ENCODE measurements at places on chromosomes 6 and 20.

- DNase-seq = no peak
These were observed 67.6 kb upstream of the RIN2 start for GRCh38 chr20:19690462-19690861.

- peak; percentile 33 for DNase-seq
These were observed 435 bp downstream of the KIFC1 start for GRCh38 chr6:33391922-33392594.

GRCh38 chr6:24931718-24932691 is 3.8 kb downstream of the RIPOR2 start:
- DNase-seq = peak; percentile 50

DNA sequence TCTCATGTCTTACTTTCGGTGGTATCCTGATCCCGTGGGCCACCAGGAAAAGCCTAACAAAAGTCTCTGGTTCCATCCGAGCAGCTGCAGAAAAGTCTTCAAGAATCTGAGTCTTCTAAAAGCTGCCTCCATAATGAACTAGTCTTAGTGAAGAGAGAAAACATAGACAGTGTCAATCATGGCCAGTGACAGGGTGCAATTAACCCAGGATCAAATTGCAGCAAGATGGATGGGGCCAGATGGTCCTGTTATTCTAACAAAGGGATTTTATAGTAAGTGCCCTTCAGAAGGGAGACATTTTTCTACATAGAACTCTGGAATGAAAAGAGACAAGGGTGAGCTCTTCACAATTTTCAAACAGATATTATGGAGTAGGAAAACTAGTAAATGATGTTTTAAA is 281.6 kb upstream of the ZFP64 start:
- DNase-seq = no peak

GRCh38 chr6:143575440-143575839 is 63.9 kb upstream of the FUCA2 start:
- peak; percentile 65 for DNase-seq

GRCh38 chr6:7433121-7433617 is 43.6 kb downstream of the RIOK1 start:
- no peak for DNase-seq

GRCh38 chr6:54291146-54291545 is 17.1 kb upstream of the TINAG start:
- peak; percentile 62 for DNase-seq

DNA sequence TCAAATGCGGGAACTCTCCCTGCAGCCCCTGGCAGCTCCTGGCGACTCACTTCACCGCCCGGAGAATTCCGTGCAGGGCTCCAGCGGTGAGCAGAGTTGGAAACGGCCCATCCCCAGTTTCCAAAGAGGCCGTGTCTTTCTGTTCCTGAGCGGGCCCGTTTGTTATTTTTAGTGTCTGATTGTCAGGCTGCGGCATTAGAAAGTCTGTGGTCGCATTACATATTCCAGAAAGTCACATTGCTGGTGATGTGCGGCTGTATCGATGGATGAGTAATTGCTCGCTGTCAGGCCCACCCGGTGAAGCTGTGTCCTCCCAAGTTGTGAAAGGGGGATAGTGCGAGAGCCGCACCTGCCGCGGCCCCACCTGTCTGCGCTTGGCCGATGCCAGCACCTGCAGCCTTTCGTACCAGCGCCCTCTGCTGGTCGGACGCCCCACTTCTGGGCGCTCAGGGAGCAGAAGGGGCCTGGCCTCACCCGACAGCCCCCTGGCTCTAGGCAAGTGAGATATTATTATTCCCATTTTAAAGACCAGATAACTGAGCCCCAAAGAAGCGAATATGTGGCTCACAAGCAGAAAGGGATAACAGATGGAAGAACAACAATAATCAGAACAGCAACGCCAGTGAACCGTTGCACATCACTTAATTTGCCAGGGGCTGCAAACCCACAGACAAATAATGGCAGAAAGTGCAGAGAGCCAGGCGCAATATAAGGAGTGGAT is 244.9 kb downstream of the TSHZ2 start:
- DNase-seq = peak; percentile 41

- DNase-seq = no peak
These were observed 183.6 kb downstream of the JARID2 start for GRCh38 chr6:15429141-15430110.

- DNase-seq = no peak
These were observed 33.1 kb downstream of the MDFI start for GRCh38 chr6:41671376-41671775.

DNA sequence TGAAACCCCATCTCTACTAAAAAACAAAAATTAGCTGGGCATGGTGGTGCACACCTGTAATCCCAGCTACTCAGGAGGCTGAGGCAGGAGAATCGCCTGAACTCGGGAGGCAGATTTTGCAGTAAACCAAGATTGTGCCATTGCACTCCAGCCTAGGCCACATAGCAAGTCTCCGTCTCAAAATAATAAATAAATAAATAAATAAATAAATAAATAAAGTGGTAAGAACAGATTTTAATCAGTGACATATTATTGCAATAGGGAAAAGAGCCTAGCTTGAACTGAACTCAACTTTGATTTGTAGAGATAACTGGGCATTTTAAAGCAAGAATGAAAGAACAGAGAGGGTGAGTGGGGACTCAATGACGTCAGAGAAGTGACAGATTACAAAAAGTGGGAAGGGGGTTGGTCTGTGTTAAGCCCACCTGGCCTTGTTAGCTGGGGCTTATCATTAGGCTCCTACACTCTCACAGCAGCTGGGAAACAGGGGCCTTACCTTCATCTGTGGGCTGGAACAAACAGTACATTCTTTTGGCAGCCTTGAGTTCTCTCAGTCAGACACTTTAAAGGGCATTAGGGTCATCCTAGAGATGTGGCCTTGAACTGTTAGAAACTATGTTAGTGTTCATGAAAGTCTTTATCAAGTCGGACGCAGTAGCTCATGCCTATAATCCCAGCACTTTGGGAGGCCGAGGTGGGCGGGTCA is 24.5 kb upstream of the KIFC1 start:
- DNase-seq = no peak

- no peak for DNase-seq
These were observed 39.6 kb downstream of the PLCG1 start for GRCh38 chr20:41176711-41177552.

GRCh38 chr6:128443553-128443952 is 76.8 kb downstream of the PTPRK start:
- no peak for DNase-seq

GRCh38 chr6:157648561-157648960 is 174.5 kb upstream of the SNX9 start:
- peak; percentile 2 for DNase-seq

- no peak for DNase-seq
These were observed 17.3 kb upstream of the TXLNB start for GRCh38 chr6:139308936-139309603.

GRCh38 chr6:25147223-25147622 is 132.0 kb upstream of the CARMIL1 start:
- no peak for DNase-seq

DNA sequence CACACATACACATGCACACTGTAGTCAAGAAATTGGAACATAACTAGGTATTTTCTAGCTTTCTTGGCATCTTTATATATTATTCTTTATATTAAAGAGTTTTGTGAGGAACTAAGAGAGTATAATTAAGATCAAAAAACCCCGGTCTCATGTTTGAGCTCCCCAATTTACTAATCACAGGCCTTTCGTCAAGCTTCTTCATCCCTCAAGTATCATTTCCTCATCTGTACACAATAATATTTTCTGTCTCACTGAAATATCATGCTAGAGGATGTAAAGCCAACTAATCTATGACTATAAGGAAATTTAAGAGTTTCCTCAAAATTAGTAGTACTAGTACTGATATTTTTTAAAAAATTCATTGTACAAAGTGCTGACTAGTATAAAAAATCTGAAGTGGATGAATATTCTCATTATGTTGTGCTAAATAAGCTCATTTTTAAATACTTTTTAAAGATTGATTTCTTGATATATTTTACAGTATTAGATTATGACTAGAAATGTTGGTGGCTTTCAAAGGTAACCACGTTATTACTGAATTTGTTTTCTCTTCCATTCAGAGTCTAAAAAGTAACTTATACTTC is 28.0 kb downstream of the PEX3 start:
- no peak for DNase-seq

- DNase-seq = peak; percentile 1
These were observed 220.0 kb downstream of the GRIK2 start for GRCh38 chr6:101613556-101613955.

GRCh38 chr20:47365023-47365764 is 8.7 kb upstream of the ZMYND8 start:
- no peak for DNase-seq

GRCh38 chr20:955656-956055 is 39.5 kb upstream of the ANGPT4 start:
- no peak for DNase-seq

- DNase-seq = no peak
These were observed 6.0 kb downstream of the SCRT2 start for GRCh38 chr20:669573-669972.

- DNase-seq = peak; percentile 75
These were observed 41.6 kb downstream of the C6orf15 start for GRCh38 chr6:31070711-31071197.

DNA sequence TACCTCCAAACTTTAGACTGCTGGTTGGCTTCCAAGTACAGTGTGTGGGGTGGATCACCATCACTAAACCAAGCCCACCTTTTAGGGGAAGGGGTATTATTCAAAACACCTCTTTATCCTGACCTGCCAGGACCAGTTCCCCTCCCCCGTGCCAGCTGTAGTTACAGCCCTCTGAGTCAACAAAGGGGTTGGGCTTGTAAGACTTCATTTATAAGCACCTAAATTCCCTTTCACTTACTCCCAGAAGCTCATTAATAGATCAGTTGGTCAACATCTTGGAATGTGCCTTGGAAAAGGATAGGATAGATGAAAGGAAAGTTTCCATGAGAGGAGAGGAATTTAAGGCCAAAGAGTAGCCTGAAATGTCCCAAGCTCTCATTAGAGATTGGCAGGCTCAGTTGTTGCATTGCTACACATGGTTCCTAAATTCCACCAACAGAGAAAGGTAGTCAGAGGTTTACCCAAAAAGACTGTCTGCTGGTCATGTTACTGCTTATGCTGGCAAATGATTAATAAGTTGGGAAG is 59.2 kb downstream of the TNFAIP3 start:
- no peak for DNase-seq

DNA sequence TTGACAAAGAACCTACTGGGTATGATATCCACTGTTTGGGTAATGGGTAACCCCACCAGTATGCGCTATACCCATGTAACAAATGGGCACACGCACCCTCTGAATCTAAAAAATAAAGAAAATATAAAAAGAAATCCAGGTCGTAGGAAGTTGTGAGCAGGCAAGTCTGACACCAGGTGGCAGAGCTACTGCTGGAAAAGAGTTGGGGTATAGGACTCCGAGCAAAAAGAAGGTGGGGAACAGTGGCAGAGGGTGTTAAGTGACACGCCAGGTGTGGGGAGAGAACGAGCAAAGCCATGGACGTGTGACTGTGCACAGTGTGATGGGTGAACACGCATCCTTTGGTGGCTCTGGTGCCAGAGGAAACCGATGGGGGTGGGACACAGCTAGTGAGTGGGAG is 46.7 kb downstream of the NOX3 start:
- DNase-seq = no peak

DNA sequence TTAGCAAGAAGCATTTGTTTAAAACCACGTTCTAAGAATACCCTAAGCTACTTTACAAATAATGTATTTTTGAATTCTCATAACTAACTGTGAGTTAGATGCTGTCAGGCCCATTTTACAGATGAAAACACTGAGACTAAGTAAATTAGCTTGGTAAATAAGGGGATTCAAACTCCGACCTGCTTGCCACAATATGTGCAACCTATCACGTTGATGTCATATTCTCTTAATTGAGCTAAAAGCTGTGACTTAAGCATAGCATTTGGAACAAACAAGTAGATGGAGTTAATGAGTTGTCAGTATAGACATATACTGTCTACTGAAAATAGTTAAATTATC is 9.4 kb upstream of the PERP start:
- no peak for DNase-seq

DNA sequence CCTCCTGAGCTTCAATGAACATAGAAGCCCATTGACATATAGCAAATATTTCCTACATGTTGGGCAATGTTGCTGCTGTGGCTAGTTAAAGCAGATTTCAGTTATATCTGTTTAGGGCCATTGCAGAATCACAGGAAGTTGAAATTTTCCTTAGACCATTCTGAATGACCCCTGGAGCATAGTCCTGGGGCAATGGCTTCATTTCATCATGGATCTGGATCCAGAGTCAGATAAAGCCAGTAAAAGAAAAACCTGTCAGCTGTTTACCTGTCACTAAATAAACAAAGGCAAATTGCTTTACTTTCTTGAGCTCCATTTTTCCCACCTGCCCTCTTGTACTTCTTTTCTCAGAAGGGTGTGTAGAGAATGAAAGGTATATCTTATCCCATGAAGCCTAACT is 494.0 kb upstream of the MAP3K7 start:
- DNase-seq = no peak

DNA sequence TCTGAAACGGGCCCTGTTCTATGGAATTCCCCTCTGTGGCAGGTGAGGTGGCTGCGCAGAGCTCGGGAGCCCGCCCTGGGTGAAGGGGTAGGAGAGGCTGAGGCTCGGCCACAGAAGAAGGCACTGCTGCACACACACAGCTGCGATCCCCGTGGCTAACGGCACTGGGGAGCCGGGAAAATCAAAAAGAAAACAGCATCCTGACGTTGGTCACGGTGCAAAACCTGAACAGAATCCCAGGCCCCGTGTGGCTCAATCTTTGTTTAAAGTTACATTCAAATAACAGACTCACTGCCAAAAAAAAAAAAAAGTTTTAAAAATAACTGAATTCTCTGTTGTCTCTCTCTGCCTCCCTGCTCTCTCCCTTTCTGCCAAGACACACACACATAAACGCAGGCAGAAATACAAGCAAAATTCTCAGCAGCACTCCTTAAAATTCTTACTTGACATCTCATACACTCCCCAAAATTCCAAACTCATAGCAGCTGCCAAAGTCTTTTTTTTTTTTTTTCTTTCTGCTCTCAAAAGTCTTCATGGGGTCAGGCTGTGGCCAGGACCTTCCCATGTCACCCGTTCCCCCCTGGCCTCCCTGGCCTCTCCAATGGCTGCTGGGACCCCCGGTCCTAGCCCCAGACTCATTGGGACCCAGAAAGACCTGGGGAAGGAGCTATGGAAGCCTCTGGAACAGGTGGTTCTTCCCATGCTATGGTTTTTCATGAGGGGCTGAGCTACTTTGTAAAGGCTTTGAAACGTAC is 248.8 kb downstream of the TTLL2 start:
- DNase-seq = no peak

DNA sequence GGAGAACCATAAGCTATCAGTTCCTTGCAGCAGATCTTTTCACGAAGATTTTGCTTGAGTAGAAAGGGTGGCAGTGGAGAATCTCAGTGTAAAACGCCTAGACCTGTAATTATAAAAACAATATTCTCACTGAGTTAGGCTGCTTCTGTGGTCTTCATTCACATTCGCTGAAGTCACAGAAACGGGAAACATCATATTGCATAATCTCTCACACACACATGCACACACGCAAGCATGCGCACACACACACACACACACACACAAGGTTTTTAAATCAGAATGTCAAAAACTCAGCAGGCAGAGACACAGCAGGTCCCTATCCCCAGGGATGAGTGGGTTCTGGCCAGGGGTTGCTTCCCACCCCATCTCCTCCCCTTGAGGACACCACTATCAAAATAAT is 175.5 kb downstream of the ATXN1 start:
- DNase-seq = peak; percentile 37
